ENCODE measurements at places on chromosomes 6 and 20. TPM values are rescaled to one million over a fixed set of nuclear protein-coding genes. Genes with fewer than 3 reads are reported as not detected.

DNA sequence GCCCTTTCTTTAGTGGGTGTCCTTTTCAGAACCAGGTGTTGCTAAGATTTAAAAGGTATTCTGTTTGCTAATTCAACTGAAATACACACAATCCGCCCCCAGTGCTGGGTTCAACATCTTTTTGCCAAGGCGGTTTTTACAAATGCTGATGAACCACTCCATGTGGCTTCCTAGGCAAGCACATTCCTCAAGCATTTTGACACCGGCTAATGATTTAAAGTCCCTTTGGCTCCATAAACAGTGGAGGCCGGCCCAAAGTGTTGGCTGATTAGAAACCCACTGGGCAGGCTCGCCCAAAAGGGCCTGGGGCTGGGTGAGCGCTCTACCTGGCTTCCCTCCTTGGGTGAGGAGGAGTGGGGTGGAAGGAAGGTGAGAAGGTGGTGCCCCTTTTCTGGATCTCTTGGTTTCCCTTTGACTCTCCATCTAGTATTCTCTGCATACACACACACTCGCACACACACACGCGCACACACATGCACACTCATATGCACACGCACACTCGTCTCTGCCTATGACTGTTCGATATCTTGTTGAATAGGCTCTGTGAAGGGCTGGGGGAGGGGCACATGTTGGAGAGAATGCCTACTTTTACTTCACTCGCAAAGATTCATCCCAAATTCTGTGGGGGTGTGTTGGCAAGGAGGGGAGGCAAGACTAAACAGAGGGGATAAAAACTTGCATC, 66.7 kb upstream of the ARMC2 start:
- DNase-seq: no peak

GRCh38 chr6:8100159-8100854, 2.0 kb downstream of the EEF1E1 start:
- no peak for DNase-seq

- DNase-seq: no peak
Measured at GRCh38 chr6:56988145-56988544, 33.2 kb downstream of the BEND6 start.

- DNase-seq: no peak
Measured at GRCh38 chr6:165732696-165733488, 69.9 kb upstream of the PDE10A start.

The TGM3 gene
- total RNA-seq: not detected

The NFKBIE gene
- 33.1 TPM for total RNA-seq
